CD4-positive, alpha-beta T cell treated with Interleukin-6 for 4 hours (primary cell): ENCODE measurements at places on chromosomes 4 and X.

DNA sequence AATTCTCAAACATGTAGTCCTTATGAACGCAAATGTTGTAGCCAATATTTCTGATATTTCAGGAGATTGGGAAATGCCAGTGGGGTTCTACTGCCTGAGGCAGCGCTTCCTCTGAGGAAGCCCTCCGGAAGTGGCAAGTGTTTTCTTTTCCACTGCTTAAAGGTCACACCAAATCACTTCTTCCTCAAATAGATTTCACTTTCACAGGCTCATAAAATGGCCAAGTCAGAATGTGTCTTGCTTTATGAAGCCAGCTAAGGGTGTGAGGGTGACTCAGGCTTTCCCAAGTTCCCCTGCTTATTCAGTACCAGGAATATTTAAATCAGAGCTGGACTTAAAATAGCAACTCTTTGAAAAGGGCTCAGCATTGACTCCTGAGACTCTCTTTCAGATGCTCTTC, 514.2 kb upstream of the DIPK2B start:
- no peak for DNase-seq

- DNase-seq: no peak
Observed at GRCh38 chrX:120428309-120428708, 40.8 kb downstream of the LAMP2 start.

- no peak for DNase-seq
Observed at GRCh38 chrX:131588995-131589394, 45.1 kb downstream of the OR13H1 start.

DNA sequence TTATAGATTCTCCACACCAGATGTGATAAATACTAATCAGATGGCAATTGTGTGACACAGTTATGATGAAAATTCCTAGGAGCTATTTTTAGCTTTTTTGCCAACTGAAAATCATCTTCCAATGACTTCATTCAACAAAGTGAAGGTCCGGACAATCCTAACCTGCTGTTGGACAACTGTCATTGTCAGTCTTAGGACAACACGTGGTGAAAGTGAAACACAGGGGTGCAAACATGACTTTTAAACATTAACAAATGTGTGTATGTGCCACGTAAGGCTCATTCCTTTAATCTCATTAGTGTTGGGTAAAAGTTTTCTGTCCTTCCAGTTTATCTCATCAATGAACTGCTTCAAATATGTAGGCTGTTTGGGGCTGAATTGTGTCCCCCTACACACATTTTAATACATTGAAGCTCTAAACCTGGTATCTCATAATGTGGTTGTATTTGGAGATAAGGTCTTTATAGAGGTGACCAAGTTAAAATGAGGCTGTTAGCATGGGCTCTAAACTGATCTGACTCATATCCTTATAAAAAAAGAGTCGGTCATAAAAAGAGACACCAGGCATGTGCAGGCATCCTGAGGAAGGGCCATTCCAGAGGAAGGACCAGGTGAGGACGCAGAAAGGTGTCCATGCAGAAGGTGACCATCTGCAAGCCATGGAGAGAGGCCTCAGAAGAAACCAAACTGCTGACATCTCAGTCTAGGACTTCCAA, 41.2 kb upstream of the SMAD1 start:
- DNase-seq: no peak

DNA sequence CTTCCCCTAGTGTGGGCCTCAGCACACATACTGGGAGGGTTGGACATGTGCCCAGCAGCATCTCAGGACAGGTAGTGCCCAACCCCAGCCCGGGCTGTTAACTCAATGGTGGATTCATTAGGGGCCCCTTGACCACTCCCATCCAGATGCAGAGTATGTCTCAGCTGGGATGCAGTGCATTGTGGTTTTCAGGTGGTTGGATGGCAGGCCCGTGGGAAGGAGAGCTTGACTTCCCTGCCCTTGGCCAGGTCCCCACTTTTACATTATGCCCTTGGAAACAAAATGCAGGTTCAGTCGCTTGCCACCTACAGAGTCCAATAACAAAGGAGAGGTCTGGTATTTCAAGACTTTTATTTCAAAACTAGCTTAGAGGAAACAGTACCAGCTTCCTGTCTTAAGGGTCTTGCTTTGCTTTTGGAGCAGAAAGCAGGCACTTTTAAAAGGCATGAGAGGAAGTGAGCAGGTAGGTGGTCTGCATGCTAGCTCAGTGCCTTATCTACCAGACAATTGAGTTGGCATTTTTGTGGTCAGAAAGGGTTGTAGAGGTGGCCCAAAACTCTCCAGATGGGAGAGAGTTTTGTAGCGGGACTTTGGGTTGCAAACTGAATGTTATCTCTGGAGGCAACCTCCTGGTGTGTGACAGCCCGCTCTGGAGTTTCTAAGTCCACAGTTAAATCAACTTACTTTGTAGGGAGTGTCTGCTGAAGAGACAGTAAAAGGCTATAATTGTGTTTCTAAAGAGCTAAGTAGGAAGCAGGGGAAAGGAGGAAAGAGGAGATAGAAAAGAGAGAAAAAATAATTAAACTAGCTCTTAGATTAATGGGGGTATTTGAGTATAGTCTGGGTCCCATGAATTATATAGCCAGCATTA, 171.0 kb downstream of the GALNTL6 start:
- DNase-seq: no peak

- DNase-seq: no peak
Observed at GRCh38 chr4:8215001-8215427, 15.9 kb downstream of the SH3TC1 start.

DNA sequence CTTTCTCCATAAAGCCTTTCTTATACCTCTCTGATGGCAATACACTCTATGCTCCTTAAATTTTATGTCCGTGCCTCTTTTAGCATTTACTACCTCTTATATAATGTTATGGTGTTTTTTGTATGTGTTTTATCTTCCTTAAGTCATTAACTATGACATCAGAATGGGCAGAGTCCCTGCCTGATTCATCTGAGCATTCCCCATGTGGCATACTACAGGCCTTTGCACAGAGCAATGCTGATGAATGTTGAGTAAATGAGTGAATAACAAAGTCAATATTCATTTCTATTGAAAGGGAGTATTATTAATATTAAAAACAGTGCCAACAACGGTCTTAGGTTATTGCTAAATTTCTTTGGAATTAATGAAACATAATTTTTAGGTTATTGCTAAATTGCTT, 18.8 kb upstream of the RPS6KA3 start:
- DNase-seq: no peak

DNA sequence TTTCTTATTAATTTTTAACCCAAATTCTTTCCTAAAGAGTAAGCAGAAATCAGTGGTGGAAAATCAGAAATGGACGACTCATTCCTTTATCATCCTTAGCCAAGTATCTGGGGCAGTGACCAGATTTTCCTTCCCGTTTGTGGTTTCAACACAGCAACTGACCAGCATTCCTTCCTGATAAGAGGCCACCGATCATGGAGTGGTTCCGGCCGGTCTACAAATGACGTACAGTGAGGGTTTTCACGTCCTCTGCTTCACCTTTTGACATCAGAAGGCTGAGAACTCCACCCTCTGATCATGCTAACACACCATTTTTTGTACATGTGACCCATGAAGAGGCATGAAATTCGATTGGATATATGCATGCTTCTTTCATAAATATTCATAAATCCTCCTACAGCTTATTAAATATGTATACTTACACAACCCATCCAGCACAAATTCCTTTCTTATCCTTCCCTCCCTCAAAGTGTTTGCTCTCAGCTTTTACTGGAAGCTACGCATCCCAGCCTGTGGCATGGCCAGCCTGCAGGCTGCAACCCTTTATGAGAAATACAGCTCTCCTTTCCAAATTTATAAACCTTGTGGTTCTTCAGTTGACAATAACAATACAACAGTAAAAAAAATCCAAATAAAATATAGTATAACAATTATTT, 173.0 kb upstream of the CASK start:
- DNase-seq: no peak

DNA sequence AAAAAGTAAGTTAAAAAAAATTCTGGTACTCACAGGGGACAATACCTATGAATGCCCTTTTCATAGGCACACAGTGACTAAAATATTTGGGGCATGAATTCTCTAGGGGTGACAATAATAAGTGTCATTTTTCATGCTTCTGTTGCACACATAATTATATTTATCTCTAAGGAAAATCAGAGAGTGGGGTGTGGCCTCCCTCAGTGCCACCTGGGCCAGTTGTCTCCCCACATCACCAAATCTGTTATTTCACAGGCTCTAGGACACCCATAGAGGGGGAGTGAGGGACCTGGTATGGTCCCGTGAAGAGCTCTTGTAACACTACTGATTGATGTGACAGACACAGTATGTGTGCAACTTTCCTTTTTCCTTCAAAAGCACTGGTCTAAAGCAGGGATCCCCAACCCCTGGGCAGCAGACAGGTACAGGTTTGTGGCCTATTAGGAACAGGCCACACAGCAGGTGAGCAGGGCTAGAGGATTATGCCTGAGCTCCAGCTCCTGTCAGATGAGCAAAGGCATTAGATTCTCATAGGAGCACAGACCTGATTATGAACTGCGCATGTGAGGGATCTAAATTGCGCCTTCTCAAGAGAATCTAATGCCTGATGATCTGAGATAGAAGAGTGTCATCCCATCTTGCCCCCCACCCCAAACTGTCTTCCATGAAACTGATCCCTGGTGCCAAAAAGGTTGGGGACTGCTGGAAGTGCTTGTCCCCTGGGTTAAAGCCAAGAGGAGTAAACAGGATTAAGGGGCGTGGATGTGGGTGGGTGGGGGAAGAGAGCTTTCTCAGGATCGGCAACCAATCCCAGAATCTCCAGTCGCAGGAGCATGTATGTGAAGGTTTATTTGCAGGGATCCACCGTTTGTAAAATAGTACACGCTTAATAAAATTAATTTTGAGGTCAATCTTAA, 856 bp downstream of the SLC9B1 start:
- DNase-seq: peak; percentile 4

DNA sequence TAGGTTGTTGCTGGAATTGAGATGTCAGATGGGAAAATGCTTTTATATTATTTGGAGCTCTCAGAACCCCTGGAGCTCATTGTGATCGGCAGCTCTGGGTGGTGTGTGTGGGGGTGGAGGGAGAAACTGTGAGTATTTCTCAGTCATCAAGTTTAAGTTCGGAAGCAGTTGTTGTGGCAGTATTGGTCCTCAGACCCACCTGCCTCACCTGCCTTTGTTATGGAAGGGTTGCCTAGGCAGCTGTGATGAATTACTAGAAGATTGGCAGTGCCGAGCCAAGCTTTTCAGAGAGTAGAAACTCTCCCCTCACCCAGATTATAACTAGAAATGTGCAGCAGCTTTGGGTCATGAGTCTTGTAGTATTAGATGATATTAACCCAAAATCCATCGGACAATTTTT, 9.5 kb downstream of the IGSF1 start:
- DNase-seq: no peak

- peak; percentile 57 for DNase-seq
Observed at GRCh38 chrX:41923978-41924683, 777 bp upstream of the CASK start.

DNA sequence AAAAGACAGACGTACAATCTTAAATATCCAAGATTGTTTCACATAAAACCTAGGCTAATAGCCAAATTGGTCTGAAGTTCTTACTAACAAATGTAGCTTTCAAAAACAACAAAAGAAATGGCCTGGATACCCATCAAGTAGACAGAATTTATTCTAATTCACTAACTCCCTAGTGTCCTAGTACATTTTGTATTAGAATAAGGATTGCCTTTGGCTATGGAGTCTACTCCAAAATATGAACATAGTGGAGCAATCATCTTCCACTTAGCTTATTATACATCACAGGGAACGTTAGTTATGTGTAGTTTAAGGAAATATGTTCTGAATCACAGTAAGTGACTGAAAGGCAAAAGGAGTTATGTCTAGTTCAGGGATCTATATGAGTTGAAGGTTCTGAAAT, 81.7 kb downstream of the MAPK10 start:
- DNase-seq: no peak

DNA sequence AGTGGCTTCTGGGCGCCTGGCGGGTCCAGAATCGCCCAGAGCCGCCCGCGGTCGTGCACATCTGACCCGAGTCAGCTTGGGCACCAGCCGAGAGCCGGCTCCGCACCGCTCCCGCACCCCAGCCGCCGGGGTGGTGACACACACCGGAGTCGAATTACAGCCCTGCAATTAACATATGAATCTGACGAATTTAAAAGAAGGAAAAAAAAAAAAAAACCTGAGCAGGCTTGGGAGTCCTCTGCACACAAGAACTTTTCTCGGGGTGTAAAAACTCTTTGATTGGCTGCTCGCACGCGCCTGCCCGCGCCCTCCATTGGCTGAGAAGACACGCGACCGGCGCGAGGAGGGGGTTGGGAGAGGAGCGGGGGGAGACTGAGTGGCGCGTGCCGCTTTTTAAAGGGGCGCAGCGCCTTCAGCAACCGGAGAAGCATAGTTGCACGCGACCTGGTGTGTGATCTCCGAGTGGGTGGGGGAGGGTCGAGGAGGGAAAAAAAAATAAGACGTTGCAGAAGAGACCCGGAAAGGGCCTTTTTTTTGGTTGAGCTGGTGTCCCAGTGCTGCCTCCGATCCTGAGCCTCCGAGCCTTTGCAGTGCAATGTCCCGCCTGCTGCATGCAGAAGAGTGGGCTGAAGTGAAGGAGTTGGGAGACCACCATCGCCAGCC, at the start of gene ATOH1:
Gene ATOH1 (plus strand): TSS at position 422 of the 663 bp plus-strand sequence. CDS start 174 bp downstream, at position 596.
- DNase-seq: no peak

GRCh38 chr4:108160741-108161352, 7.9 kb downstream of the LEF1 start:
- DNase-seq: no peak

GRCh38 chr4:138485498-138485897, 243.3 kb upstream of the SLC7A11 start:
- DNase-seq: no peak

- peak; percentile 25 for DNase-seq
Observed at GRCh38 chrX:65932173-65933084, 107.5 kb downstream of the VSIG4 start.

DNA sequence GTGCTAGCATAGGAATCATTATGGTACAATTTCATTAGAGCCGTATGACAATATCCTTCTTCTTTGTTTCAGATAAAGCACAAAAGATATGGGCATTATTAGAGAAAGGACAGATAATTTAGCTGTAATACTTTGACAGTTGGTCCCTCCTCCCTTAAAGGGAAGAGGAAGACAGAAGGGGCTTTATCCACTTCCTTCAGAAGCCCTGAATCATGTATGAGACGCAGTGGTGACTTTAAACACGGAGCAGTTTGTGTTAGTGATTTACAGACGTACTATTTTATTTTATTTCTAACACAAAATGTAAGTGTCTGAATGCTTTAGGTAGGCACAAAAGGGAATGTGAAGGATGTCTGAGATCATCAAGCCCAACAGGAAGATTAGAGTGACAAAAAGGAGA, 467.7 kb downstream of the IL15 start:
- DNase-seq: no peak

- no peak for DNase-seq
Observed at GRCh38 chr4:41509451-41509866, 28.5 kb upstream of the LIMCH1 start.
